ENCODE measurements at places on chromosomes 5 and 9. TPM values are rescaled to one million over a fixed set of nuclear protein-coding genes. Genes with fewer than 3 reads are reported as not detected.

RASGEF1C gene
- total RNA-seq: 0.12 TPM

PDE6A gene
- total RNA-seq: 0.17 TPM

TCF7 gene
- 16.9 TPM for total RNA-seq

NXNL2 gene
- 0.78 TPM for total RNA-seq

REEP2 gene
- 5.3 TPM for total RNA-seq

GPX3 gene
- total RNA-seq: 18.4 TPM

SLCO6A1 gene
- total RNA-seq: not detected

FOXD4L3 gene
- 0.08 TPM for total RNA-seq

ATP10B gene
- not detected for total RNA-seq

ZNF608 gene
- total RNA-seq: 0.35 TPM

NMUR2 gene
- total RNA-seq: 0.14 TPM

ADRA1B gene
- total RNA-seq: 11.2 TPM

IQGAP2 gene
- total RNA-seq: 1.0 TPM

GPSM1 gene
- 13.6 TPM for total RNA-seq

CATSPER3 gene
- 0.67 TPM for total RNA-seq

HTR1A gene
- not detected for total RNA-seq

BARHL1 gene
- total RNA-seq: not detected

CD74 gene
- not detected for total RNA-seq

CENPH gene
- total RNA-seq: 35.5 TPM

F12 gene
- 25.2 TPM for total RNA-seq

TRAF1 gene
- 4.4 TPM for total RNA-seq

CLIC3 gene
- 3.3 TPM for total RNA-seq

FABP6 gene
- 0.87 TPM for total RNA-seq

OTP gene
- total RNA-seq: 0.19 TPM

PCDHGA1 gene
- total RNA-seq: 0.31 TPM

HRCT1 gene
- total RNA-seq: 0.30 TPM
